ENCODE measurements at places on chromosomes 2 and 18. TPM values are rescaled to one million over a fixed set of nuclear protein-coding genes. Genes with fewer than 3 reads are reported as not detected.

Gene AMER3
- not detected for total RNA-seq

Gene RGPD4
- total RNA-seq, result not detected

Gene PARD3B
- total RNA-seq, result 0.42 TPM

Gene PSMA8
- total RNA-seq, result not detected

Gene KATNAL2
- 1.2 TPM for total RNA-seq

Gene ACVR1C
- total RNA-seq, result 0.30 TPM
